ENCODE measurements at places on chromosomes 1 and 21.

GRCh38 chr1:53869454-53870117 lies 20.0 kb downstream of the YIPF1 start:
- DNase-seq = no peak

- DNase-seq = peak; percentile 24
Observed at GRCh38 chr1:212710566-212710965, 10.9 kb upstream of the BATF3 start.

DNA sequence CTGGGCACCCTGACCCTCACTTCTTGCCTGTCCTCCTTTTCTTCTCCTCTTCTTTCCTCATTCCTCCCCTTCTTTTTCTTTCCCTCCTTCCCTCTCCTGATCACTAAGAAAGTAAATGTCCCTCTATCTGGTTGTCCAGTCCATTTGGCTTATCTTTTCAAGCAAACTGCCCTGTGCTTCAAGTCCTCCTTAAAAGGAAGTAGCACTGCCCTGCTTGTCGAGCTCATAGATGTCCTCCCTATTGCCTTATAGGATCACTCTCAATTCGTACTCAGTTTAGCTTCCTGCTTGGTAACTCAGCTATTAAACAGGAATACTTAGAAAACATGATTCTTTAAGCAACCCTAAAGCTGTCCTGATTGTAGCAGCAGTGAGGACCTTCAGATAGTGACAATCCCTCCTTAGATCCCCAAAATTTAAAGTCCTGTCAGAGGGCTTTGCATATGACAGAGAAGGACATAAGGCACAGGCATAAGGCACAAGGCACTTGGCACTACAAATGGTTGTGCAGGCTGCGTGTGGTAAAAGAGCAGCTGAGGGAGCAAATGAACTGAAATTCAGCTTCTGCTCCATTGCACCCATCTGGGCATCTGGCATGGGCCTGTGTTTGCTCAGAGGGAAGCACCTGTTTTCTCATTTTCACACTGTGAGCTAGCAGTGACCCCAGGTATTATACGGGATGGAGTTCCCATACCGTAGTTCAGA lies 26.1 kb upstream of the SLAMF6 start:
- no peak for DNase-seq

DNA sequence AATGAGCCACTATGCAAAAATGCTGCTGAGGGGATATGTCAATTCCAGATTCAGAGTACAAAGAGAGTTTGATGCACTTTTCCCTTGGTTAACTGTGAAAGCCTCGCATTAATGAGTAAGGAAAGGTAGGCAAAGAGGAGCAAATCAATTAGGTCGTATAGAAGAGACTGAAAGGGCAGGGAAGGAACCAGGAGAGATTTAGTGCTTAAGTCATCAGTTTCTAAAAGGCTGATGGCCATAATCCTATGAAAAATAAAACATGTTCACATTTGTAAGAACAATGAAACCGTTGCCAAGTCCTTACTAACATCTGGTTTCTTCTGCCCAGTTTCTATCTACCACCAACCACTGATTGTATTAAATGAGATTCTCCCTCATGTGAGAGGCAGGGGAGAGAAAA lies 118.4 kb upstream of the PALMD start:
- no peak for DNase-seq

DNA sequence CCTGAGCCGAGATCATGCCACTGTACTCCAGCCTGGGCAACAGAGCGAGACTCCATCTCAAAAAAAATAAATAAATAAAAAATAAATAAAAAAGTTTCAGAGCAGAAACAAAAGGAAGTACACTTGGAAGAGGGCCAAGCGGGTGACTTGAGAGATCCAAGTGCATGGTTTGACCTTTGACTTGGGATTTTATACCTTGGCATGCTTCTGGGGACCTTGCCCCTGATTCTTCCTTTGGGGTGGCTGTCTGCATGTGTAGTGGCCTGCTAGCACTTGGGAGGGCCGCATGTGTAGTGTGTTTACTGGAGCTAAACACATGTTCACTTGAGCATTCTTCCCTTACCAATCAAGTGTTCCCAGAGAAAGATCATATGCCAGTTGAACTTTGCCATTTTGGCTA lies 114.0 kb downstream of the DTL start:
- no peak for DNase-seq

DNA sequence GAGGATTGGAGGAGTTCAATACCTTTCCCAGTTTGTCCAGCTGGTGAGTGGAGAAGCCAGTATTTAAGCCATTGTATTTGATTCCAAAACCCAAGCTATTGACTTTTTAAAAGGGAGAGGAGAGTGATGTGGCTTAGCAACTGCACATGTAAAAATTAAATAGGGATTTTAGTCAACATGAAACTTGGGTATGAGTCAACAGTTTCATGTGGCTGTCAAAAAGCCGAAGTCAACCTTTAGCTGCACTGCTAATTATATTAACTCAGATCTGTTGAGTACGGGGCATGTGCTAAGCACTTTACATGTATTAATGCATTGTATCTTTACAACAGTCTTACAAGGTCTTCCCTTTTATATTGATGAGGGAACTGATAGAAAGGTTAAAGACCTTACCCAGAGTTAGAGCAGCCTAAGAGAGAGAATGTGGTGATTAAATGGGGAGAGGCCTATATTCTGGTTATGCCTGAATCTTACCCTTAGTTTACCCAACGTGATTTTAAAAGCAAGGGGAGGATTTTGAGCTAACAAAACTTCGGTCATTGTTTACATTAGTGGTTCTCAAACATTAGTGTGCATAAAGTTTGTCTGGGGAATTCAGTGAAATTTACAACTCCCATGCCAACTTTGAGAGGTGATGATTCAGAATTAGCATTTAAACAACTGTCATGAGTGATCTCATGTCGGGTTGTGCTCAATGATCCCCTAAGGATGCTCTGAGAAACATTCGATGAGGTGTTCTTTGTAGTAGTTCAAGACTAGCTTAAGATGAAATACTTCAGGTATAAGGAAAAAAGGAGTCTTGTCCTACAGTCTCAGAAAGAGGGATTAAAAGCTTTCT lies 6.9 kb upstream of the SLC35F3 start:
- no peak for DNase-seq

GRCh38 chr1:65820983-65821382 lies 28.3 kb downstream of the PDE4B start:
- DNase-seq = peak; percentile 82

DNA sequence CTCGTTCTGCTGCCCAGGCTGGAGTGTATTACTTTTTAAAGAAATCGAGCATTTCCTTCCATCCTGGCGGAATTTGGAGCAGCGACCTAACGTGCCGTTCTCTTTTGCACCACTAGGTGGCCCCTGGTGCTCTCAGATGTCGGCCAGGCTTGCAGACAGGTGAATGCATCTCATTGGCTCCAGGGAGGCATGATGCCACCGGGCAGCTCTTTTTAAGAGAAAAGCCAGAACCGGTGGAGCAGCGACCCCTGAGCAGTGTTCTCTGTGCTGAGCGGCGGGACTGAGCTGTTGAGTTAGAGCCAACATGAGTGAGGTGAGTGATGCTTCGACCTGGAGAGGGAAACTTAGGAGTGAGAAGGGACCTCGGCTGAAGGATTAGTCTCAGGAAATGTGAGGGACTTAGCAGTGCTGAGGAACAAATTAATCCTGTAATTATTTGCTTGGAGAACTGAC lies at the start of gene PCP4:
Gene PCP4 (plus strand): TSS at position 241 of the 453 bp plus-strand sequence. CDS start 64 bp downstream, at position 305.
- DNase-seq = peak; percentile 9

- DNase-seq = peak; percentile 72
Observed at GRCh38 chr1:54806931-54807611, 5.9 kb upstream of the TTC22 start.

DNA sequence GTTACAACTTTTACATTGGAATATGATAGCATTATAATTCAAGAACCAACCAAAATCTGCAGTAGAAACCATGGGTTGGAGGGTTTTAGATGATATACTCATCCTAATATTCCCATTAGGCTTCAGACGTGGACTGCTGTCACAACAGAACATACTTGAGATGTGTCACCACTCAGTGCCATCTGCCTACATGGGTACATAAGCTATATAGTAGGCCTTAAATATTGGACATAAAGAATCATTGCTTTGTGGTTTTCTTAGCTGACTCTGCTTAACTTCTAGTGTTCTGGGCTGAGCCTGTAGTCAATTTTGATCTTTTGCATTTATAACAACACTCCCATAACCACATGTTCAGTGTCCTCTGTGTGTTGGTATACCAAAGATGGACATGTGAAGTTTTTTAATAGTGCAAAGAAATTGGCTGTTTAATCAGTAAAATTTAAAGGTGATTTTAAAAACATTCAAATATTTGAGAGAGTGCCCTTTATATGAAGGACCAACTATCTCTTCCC lies 14.2 kb downstream of the RAP1A start:
- DNase-seq = no peak

GRCh38 chr1:5939271-5940170 lies 52.7 kb downstream of the NPHP4 start:
- no peak for DNase-seq

- no peak for DNase-seq
Observed at GRCh38 chr1:237429252-237429651, 387.3 kb downstream of the RYR2 start.

- DNase-seq = no peak
Observed at GRCh38 chr1:14848625-14849024, 250.1 kb downstream of the KAZN start.

DNA sequence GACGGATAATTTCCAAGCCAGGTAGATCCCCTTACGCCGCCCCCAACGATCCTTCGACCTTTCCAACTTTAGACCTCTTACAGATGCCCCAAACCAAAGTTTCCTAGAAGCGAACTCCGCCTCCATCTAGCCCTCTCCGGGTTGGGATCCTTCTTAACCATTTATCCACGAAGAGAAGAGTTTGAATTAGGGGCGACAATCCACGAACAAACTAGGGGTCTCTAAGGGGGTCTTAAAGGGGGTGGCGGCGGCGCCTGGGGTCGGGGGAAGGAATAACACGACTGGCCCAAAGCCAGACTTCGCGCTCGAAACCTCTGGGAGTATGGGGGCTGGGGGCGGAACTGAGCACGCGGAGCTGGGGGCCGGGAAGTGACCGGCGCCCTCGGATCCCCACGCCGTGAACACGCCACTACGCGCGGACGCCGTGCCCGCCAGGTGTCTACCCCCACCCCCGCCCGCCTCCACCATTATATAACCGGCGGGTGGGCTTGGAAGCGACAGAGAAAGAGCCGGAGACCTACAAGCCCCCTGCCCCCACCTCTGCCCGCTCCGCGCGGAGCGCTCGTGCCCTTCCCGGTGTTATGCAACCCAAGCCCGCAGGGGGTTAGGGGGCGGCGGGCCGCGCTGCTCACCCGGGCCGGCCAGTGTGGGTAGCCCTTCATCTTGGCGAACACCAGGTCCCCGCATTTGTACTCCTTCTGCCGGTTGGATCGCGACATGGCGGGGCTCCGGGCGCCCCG lies 594 bp downstream of the HDGF start:
- no peak for DNase-seq

- DNase-seq = no peak
Observed at GRCh38 chr1:63968663-63969440, 195.0 kb downstream of the ROR1 start.

DNA sequence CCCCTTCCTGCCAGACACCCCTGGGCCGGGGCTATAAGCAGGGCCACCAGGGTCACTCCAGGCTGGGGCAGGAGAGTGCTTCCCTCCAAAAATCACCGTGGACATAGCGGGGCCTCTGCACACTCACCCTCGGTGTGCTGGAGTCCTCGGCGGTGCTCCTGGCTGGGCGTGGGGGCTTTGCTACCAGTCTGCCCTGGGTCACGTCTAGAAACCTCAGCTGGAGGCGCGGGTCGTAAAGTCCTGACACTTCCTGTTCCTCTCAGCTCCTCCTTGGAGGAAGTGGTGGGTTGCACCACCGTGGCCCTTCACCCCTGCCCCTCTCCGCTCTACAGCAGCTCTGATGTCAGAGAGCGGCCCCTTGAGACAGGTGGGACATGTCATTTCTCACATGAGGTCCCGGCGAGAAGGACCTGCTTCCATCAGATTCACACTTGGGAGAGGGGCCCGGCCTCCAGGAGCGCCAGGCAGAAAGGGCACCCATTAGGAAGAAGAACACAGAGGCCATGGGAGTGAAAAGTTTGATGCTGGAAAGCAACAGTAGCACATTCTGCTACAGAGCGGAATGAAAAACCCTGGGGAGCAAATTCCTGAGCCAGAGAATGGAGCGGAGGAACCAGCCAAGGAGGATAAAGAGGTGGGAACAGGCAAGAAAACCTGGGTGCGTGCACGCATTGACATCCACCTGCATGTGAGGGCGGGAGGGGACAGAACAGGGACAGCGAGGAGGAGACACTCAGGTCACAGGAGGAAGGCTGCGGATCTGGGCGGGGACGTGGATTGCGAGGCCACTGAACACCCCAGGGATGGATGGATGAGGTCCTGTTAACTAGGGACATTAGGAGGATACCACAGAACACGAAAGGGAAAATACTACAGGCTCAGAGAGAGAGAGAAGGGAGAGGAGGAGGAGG lies at the start of gene ITGB2:
Gene ITGB2 (minus strand): TSS at position 206 of the 911 bp plus-strand sequence. CDS start 10,117 bp downstream, outside the sequence.
- DNase-seq = peak; percentile 83

GRCh38 chr1:85062425-85063026 lies 14.2 kb upstream of the MCOLN3 start:
- DNase-seq = no peak

DNA sequence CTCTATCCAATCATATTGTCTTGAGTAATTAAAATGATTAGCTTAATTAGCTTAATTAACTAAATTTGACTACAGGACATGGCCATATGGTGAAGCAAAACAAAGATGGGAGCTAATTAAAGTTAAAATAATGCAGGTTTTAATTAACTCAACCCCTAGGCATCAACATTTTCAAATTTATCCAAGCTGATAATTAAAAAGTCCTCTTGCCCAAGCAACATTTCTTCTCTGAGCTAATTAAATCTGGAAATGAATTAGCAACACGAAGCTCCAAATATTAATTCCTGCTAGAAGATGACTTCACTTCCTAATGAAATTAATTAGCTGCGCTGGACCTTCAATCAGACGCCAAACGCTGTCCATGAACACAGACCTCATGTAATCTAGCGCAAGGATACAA lies 27.9 kb downstream of the LMO4 start:
- no peak for DNase-seq

GRCh38 chr1:193222056-193222615 lies 35.7 kb upstream of the B3GALT2 start:
- no peak for DNase-seq

- no peak for DNase-seq
Observed at GRCh38 chr1:37181425-37181824, 147.1 kb upstream of the GRIK3 start.

DNA sequence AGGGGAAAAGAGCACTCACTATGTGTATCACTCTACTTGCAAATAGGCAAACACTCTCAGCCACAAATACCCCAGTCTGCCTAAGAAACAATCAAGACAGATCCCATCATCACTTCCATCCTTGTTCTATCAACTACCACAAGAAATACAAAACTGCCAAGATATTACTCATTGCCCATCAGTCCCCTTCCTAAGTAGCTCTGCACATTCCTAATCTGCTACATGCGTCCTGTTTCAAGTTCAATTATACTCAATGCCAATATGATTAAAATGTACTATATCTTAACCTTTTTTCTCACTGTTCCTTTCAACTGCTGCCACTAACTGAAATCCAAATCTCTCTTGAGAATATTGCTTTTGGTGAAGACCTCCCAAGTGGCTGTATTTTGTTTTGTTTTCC lies 1688.4 kb downstream of the PLA2G4A start:
- DNase-seq = no peak

- DNase-seq = no peak
Observed at GRCh38 chr1:170665629-170666028, 1.7 kb downstream of the PRRX1 start.

- peak; percentile 36 for DNase-seq
Observed at GRCh38 chr1:100539836-100540536, 2.0 kb downstream of the GPR88 start.

GRCh38 chr1:243917863-243918565 lies 68.0 kb upstream of the AKT3 start:
- DNase-seq = peak; percentile 34

- DNase-seq = no peak
Observed at GRCh38 chr1:144101397-144102045, 129.7 kb upstream of the FAM72C start.

All from inflammatory macrophage treated with lipopolysaccharide for 4 hours (primary cell).